A375 (cell line): ENCODE measurements at places on chromosomes 16 and 17. TPM values are rescaled to one million over a fixed set of nuclear protein-coding genes. Genes with fewer than 3 reads are reported as not detected.

Gene OR3A2
- 0.75 and 1.8 TPM in 2 replicates for total RNA-seq

Gene NPIPA8
- not detected in 2 replicates for total RNA-seq

Gene SULT1A2
- not detected in 2 replicates for total RNA-seq

Gene TBC1D3C
- total RNA-seq: not detected in 2 replicates

Gene C16orf89
- not detected in 2 replicates for total RNA-seq

Gene TBC1D26
- total RNA-seq: not detected in 2 replicates

Gene RGS11
- 0.04 and 0.08 TPM in 2 replicates for total RNA-seq

Gene RASL10B
- total RNA-seq: 0.53 and 0.57 TPM in 2 replicates

Gene UMOD
- total RNA-seq: not detected in 2 replicates

Gene GNG13
- not detected in 2 replicates for total RNA-seq

Gene PDE6G
- 0.64 TPM in 1 of 2 replicates, not detected in the other for total RNA-seq

Gene KRT28
- not detected in 2 replicates for total RNA-seq

Gene TRPV2
- 29.7 and 34.9 TPM in 2 replicates for total RNA-seq

Gene IGF2BP1
- 27.7 and 27.8 TPM in 2 replicates for total RNA-seq

Gene UNC45B
- total RNA-seq: not detected in 2 replicates

Gene CCP110
- 14.5 and 16.0 TPM in 2 replicates for total RNA-seq

Gene CLEC18C
- 0.21 and 0.49 TPM in 2 replicates for total RNA-seq

Gene ZNF19
- total RNA-seq: 2.1 and 4.6 TPM in 2 replicates

Gene CDR2L
- total RNA-seq: 5.5 and 5.7 TPM in 2 replicates

Gene PNPO
- total RNA-seq: 25.3 and 32.4 TPM in 2 replicates

Gene GPRC5C
- total RNA-seq: 0.74 and 1.3 TPM in 2 replicates

Gene TEKT3
- total RNA-seq: 2.8 TPM in 1 of 2 replicates, not detected in the other

Gene LITAFD
- total RNA-seq: not detected in 2 replicates

Gene PPP1R1B
- 1.4 TPM in 2 replicates for total RNA-seq

Gene ACSM5
- total RNA-seq: 0.34 and 0.40 TPM in 2 replicates

Gene KRTAP4-9
- not detected in 2 replicates for total RNA-seq

Gene SLC13A5
- 0.19 and 0.26 TPM in 2 replicates for total RNA-seq

Gene STX1B
- 0.98 TPM in 1 of 2 replicates, not detected in the other for total RNA-seq

Gene GCGR
- total RNA-seq: not detected in 2 replicates

Gene MT1F
- not detected in 2 replicates for total RNA-seq

Gene ASPHD1
- 11.5 and 13.5 TPM in 2 replicates for total RNA-seq

Gene ZNF287
- total RNA-seq: 10.5 and 16.2 TPM in 2 replicates

Gene KRT33A
- not detected in 2 replicates for total RNA-seq

Gene TEKT5
- total RNA-seq: not detected in 2 replicates

Gene MMP25
- total RNA-seq: 0.16 and 0.75 TPM in 2 replicates

Gene RHOT1
- total RNA-seq: 22.8 and 25.0 TPM in 2 replicates

Gene KRT31
- total RNA-seq: not detected in 2 replicates

Gene ZNF594
- total RNA-seq: 16.3 and 17.7 TPM in 2 replicates

Gene SLC35G6
- not detected in 2 replicates for total RNA-seq

Gene CLDN6
- total RNA-seq: not detected in 2 replicates

Gene JUP
- total RNA-seq: 5.9 and 6.1 TPM in 2 replicates

Gene DDX19B
- total RNA-seq: 37.8 and 38.3 TPM in 2 replicates
